Effector memory CD8-positive, alpha-beta T cell (primary cell): ENCODE measurements at places on chromosomes 7 and 10.

DNA sequence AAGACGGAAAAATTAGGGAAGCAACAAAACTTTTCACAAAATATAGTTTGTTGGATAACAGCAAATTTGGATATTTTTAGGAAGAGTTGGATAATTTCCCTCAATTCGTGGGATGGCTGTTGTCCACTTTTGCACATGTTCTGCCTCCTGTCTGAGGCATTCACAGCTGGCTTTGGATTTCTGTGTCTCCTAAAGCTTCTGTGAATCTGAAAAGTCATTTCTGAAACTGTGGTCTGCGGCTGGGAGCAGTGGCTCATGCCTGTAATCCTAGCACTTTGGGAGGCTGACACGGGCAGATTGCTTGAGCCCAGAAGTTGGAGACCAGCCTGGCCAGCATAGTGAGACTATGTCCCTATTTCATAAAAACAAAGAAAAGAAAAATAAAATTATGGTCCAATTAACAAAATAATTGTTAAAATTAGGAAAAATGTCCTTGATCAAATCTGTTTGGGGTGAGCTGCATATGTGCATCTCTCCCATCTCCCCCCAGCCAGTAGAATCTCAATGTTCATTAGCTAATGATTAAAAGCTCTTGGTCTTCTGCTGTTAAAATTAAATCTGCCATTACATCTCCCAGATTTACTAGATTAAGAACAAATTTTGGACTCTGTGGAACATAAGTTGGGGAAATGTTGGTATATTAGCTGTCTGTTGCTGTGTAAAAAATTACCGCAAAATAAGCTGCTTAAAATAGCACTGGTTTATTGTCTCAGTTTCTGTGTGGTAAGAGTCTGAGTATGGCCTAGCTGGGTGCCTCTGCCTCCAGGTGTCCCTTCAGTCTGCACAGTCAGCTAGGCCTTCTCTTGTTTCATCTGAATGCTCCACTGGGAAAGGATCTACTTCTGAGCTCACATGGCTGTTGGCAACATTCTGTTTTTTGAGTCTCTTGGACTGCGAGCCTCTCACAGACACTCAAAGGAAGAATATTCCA, 332.0 kb upstream of the FZD1 start:
- H3K4me1 ChIP-seq, result no peaks in the 10 kb centered on the region
- DNase-seq, result no peak
- H3K27ac ChIP-seq, result no peak overlapping the region
- no peaks in the 10 kb centered on the region for H3K36me3 ChIP-seq
- H3K4me3 ChIP-seq, result no peak overlapping the region

DNA sequence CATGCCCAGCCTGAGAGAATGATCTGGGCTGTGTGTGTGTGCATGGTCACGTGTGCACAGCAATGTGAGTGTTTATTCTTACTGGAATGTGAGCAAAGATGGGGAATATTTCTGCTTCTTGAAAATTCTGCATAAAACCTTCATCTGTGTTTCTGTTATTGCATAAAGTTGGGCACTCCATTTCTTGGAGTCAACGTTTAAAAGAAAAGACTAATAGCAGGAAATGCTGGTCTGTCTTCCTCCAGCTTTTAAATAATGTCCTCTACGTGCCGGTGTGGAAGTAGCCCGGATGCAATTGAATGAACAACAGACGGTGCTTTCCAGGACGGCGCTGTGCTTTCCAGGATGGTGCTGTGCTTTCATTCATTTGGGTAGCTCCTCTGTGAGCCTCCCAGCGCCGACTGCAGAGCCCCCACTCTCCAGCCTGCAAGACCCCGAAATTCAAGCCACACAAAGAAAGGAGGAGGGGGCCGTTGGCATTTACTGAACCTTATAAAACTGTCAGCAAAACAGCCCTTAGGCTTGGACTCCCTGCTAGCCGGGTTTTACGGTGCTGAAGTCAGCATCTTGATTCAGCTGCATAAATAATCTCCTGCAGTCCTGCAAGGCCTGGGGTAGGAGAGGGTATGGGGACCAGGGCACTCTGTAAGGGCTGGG, 158.2 kb upstream of the PRKCQ start:
- no peaks in the 10 kb centered on the region for H3K4me1 ChIP-seq
- peaks cover 61% of the 10 kb centered on the region for H3K27me3 ChIP-seq
- DNase-seq, result no peak
- no peak overlapping the region for H3K27ac ChIP-seq

- peaks cover 19% of the 10 kb centered on the region for H3K4me1 ChIP-seq
- H3K27me3 ChIP-seq, result no peaks in the 10 kb centered on the region
- H3K27ac ChIP-seq, result peak overlapping the region; percentile 98
- DNase-seq, result no peak
- H3K36me3 ChIP-seq, result peaks cover 43% of the 10 kb centered on the region
Observed at GRCh38 chr10:14838582-14839304, 637 bp downstream of the HSPA14 start.

DNA sequence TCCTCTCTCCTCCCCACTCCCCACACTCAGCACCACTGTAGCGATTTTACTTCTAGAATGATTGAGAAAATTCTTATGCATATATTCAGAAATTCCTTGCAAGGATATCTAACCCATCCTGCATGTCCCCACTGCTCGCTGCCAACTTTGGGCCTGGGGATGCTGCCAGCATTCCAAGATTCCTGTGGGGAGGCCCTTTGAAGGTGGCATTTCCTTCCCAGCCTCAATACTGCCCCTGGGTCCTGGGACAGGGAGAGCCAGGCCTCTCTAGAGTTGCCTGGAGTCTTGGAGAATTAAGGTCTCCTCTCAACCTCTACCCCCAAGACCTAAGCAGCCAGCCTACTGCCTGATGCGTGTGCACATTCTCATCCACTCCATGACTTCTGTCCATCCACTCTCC, 303.5 kb downstream of the NEBL start:
- H3K27ac ChIP-seq, result no peak overlapping the region
- no peaks in the 10 kb centered on the region for H3K27me3 ChIP-seq
- H3K36me3 ChIP-seq, result no peaks in the 10 kb centered on the region
- no peaks in the 10 kb centered on the region for H3K4me1 ChIP-seq
- DNase-seq, result no peak

DNA sequence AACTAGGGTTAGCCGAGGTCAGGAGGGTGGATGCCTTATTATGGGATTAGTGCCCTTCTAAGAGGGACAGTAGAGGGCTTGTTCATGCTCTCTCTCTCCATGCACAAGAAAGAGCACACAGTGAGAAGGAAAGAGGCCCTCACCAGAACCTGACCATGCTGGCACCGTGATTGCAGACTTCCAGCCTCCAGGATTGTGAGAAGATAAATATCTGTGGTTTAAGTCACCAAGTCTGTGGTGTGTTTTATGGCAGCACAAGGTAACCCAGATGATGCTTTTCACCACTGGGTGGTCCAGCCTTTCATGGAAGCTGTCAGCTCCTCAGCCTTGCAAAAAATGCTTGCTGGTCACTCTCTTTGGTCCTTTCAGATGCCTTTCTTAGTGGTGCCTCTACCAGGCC, 175.9 kb downstream of the ANKRD30A start:
- no peak overlapping the region for H3K4me3 ChIP-seq
- no peaks in the 10 kb centered on the region for H3K36me3 ChIP-seq
- H3K27me3 ChIP-seq, result no peaks in the 10 kb centered on the region
- DNase-seq, result no peak

DNA sequence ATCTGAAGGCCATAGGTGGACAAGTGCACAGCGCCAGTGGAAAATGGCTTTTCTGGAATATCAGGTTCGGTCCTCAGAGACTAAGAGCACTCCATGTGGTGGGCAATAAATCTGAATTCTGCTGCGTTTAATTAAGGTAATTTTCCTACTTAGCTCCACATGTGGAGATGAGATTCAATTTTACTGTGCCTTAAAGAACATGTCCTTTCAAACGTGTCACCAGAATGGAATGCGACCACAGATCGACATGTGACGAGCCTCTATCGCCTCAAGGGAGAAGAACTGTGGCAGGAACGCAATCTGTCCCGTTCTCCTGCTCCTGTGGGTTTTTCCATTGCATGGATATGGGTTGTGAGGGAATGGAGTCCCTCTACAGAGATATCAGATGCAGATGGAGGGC, 205.3 kb upstream of the ZNF32 start:
- no peak overlapping the region for H3K27ac ChIP-seq
- no peaks in the 10 kb centered on the region for H3K4me1 ChIP-seq
- H3K27me3 ChIP-seq, result peaks cover 25% of the 10 kb centered on the region
- DNase-seq, result no peak
- H3K36me3 ChIP-seq, result no peaks in the 10 kb centered on the region

- H3K27ac ChIP-seq, result no peak overlapping the region
- H3K4me3 ChIP-seq, result no peak overlapping the region
Observed at GRCh38 chr7:116021237-116021636, 9.3 kb downstream of the TFEC start.

- H3K4me3 ChIP-seq, result no peak overlapping the region
- no peak for DNase-seq
- no peaks in the 10 kb centered on the region for H3K36me3 ChIP-seq
- no peaks in the 10 kb centered on the region for H3K4me1 ChIP-seq
- peaks cover 6% of the 10 kb centered on the region for H3K27me3 ChIP-seq
- H3K27ac ChIP-seq, result no peak overlapping the region
Observed at GRCh38 chr10:132144086-132144485, 42.7 kb upstream of the DPYSL4 start.

DNA sequence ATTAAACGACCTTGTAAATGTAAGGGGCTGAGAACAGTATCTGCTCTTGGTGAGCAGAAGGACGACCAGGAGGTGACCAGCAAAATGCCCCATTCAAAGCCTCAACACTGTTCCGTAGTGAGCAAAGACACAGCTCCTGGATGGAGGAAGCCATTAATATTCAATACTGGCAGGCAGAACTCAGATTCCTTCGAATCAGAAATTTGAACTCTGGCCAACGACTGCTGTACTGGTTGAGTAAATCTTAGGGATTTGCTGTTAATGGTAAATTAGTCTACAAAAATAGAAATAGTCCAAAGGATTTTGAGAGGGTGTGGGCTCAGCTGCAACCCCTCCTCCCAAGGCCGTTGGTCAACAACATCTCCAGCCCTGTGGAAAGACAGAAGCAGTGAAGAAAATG, 130.5 kb upstream of the PFKP start:
- H3K4me3 ChIP-seq, result no peak overlapping the region
- DNase-seq, result no peak
- H3K4me1 ChIP-seq, result no peaks in the 10 kb centered on the region
- H3K36me3 ChIP-seq, result peaks cover 3% of the 10 kb centered on the region
